ENCODE measurements at places on chromosomes 4 and X.

GRCh38 chr4:189840356-189840755 is 100.3 kb upstream of the FRG1 start:
- DNase-seq, result no peak

- peak; percentile 54 for DNase-seq
These were observed 26.9 kb downstream of the ASB9 start for GRCh38 chrX:15242899-15243555.

DNA sequence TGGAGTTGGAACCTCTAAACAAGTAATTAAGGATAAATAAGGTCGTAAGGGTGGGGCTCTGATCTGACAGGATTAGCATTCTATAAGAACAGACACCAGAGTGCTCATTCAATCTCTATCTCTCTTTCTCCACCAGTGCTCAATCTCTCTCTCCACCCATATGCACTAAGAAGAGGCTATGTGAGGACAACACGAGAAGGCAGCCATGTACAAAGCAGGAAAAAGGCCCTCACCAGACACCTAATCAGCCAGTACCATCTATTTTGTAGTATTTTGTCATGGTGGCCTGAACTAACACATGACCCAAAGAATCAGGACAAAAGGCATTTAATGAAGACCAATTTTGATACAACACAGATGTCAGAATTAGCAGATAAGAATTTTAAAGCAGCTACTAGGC is 16.8 kb downstream of the RFC1 start:
- DNase-seq, result no peak

GRCh38 chr4:56626420-56626819 is 54.7 kb downstream of the HOPX start:
- DNase-seq, result no peak

DNA sequence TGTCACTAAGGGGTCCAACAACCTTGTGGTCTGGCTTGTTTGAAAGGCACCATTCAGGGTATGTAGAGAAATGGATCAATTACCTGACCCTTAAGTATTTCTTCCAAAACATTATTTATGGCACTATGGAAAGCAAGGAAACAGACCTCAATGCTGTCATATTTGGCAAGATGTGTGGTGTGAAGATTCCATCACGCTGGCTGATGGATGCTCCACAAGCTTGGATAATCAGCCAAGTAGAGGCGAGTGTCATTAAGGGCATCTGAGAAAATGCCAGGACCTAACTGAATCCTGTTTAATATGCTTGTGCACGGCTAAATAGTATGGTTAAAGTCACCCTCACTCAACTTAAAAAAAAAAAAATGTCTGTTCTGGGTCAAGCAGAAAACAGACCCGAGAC is 120.7 kb downstream of the COMMD8 start:
- DNase-seq, result no peak

DNA sequence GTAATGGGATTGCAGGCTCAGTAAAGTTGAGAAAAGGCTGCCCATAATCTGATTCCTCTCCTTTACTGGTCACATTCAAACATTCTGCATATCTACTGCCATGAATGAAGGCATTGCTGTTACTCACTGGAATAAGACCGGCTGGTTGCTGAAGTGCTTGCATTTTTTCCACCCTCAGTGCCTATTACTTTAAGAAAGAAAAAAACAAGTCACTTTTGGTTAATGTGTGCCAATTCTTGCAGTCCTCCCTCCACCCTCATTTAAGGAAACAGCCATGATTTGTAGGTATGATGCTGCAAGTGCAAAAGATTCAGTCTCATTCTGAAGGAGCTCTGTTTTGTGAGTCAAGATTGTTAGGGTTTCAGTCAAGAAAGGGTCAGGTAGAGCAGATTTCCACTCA is 94.9 kb downstream of the EMCN start:
- no peak for DNase-seq

GRCh38 chrX:38848671-38849455 is 47.6 kb downstream of the MID1IP1 start:
- no peak for DNase-seq

DNA sequence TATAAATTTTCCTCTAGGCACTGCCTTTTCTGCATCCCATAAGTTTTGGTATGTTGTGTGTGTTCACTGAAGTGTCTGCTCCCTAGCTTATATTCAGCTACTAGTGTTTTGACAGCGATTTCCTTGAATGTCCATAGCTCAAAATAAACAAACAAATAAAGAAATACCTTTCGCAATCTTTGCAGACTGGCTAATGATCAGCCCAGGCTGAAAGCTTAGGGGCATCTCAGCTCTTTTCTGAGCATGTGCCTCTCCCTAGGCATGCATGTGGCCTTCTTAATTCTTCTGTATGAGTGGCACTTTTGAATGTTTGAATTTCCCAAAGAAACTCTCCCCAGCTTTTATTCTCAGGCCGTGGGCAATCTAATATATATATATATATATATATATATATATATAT is 44.6 kb upstream of the SHROOM4 start:
- no peak for DNase-seq

DNA sequence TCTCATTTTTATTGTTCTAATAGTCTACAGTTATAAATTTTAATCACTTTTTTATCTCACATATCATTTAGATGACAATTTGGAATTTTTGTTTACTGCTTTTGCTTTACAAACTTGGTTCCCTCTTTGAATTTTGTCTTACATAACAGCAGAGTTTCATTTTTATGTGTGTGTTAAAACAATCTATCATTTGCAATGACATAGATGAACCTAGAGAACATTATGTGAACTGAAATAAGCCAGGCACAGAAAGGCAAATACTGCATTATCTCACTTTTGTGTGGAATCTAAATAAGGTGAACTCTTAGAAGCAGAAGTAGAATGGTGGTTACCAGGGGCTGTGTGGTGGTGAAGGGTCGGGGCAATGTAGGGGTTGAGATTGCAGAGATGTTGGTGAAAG is 170.7 kb downstream of the GASK1B start:
- no peak for DNase-seq

- DNase-seq, result no peak
These were observed 115.1 kb downstream of the CAMK2D start for GRCh38 chr4:113646442-113646822.

GRCh38 chr4:77473509-77473908 is 132.1 kb upstream of the CXCL13 start:
- peak; percentile 14 for DNase-seq

DNA sequence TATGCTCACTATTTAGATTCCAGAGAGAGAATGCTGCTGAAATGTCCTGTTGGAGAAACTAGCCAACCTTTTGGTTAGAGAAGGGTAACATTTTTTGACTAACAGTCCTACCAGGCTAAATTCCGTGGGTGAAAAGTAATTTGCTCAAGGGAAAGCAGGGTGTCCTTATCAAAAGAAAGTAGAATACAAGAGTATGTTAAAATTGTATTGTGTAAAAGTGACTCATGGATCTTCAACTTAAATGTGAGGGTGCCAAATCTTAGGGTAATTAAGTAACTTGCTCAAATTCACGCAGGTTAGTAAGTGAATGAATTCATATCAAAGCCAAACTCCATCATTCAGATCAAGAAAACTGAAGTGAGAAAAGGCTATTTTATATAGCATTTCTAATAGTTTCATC is 81.7 kb downstream of the PCDH7 start:
- DNase-seq, result peak; percentile 17

- DNase-seq, result no peak
These were observed 86.7 kb downstream of the RFC1 start for GRCh38 chr4:39279416-39279815.

GRCh38 chr4:5051278-5052203 is at the start of gene STK32B:
STK32B (plus strand) TSS chr4:5051480.
- peak; percentile 90 for DNase-seq

GRCh38 chrX:123961268-123962005 is at the start of gene STAG2:
STAG2 (plus strand) TSS chrX:123961706; CDS start chrX:124022628, 60,922 bp downstream.
- peak; percentile 64 for DNase-seq

DNA sequence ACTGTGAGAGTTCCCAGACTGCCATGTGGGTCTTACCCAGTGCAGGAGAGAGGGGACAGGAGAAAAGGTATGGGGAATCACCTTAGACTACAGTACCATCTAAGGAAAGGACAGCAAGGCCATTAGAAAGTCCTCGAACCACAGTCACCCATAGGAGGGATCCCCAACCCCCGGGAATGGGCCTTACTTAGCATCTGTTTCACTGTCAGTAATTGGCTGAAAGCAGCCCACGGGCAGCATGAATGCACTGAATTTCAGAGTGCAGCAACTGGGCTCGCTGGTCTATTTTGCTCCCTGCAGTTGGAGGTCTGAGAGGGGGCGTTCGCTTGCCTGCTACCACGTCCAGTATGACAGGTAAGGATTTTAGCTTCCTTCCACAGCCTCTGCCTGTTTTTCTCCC is 50.4 kb upstream of the KLHL8 start:
- no peak for DNase-seq

DNA sequence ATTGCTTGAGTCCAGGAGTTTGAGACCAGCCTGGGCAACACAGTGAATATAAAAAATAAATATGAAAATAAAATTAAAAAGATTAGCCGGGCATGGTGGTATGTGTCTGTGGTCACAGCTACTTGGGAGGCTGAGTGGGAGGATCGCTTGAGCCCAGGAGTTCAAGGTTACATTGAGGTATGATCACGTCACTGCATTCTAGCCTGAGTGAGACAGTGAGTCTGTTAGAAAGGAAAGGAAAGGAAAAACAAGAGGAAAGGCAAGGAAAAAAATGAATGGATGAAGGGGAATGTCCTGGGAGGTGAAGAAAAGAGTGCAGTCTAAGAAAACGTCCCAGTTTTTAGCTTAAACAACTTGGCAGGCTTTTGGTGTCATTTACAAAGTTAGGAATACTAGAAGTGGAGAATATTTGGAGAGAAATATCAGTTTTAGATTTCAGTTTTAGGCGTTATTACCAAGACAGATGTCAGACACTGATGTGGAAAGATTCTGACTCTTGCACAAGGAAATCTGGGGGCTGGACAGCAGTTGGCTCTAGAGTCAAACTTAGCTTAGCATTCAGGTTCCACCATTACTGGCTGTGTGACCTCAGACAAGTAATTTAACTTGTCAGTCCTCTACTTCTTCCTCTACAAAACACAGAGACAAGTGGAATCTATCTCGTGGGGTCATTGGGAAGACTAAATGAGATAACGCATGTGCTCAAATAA is 139.0 kb downstream of the TSPAN5 start:
- peak; percentile 21 for DNase-seq

DNA sequence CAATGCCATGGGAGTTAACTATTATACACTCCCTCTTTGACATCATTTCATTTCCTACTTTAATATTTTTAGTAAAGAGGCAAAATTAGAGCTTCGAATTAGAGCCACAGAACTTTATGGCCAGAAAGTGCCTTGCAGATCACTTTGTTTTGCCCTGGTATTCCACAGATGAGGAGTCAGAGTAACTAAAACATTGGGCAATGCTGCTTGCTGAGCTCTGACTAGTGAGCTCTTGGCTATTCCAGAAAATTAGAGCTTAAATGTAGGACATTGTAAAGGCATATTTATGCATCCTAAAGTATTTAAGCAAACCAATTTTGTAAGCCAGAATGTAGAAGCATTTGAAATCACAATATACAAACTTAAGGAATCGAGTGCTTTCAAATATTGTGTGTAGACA is 6.3 kb upstream of the ZNF827 start:
- DNase-seq, result no peak

GRCh38 chr4:22500831-22501714 is 14.8 kb downstream of the ADGRA3 start:
- DNase-seq, result peak; percentile 29

DNA sequence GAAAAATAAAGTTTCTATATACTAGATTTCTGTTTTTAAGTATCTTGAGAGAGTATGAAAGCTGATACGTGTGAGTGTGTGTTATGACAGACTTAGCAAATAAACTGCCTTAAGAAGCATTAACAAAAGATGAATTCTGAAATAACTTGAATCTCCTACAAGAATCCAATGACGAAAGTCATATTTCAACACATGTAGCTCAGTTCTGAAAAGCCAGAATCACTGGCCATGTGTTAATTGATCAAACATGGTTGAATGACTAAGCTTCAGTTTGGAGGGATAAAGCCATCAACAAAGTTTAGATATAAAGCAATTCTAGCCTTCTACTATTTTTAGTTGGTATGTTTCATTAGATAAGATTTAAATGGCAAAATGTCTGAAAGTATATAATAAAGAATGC is 88.5 kb upstream of the ETNPPL start:
- peak; percentile 36 for DNase-seq

DNA sequence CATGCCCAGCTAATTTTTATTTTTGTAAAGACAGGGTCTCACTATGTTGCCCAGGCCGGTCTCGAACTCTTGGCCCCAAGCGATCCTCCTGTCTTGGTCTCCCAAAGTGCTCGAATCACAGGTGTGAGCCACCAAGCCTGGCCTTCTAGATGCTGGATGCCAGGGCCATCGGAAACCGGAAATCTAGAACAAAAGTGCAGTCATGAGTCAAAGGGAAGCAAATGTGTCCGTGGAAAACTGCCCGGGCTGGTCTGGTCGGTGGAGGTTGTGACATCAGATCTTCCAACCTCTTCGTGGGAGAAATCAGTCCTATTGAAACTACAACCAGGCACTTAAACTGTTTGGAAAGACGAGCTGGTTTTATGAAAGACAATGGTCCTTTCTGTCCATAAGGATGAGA is 92.3 kb upstream of the SHOX start:
- DNase-seq, result no peak

GRCh38 chrX:109472939-109473735 is 8.7 kb downstream of the GUCY2F start:
- DNase-seq, result peak; percentile 11

DNA sequence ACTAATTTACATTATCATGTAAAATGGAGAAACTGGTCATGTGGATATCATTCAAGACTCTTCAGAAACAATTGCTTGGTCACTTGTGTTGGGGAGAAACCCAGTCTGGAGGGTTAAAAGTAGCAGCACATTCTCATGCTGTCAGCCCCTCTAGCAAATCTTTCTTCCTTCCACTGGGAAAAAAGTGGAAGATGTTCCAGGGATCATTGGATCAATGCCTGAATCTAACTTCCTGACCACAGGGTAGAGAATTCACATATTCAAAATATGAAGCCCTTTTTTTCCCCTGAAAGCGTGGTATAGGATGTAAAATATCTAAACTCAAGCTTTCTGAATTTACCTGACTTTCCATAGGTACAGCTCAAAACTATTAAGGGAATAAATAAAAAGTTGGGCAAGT is 98.0 kb downstream of the CXCL13 start:
- no peak for DNase-seq

DNA sequence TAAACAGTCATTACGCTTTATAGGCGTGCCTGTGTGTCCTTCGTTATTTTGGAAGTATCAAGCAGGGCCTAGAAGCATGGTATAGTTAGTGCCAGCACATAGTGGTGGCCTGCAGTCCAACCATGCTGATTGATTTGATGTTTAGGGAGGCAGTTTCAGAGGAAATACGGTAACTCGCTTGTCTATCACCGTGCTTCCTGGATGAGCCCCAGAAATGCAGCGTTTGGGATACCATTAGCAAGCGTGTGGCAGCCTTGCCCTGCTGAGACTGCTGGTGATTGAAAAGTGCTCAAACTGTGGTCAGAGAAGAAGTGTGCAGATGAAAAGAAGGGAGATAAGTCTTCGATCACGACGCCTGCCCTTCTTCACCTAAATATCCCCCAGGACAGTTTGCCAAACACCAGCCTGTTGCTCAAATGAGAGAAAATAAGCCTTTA is 158.4 kb downstream of the CHIC2 start:
- peak; percentile 58 for DNase-seq

GRCh38 chrX:16619024-16619423 is 30.9 kb upstream of the S100G start:
- no peak for DNase-seq

Data from GM03348 (cell line).